Activated naive CD4-positive, alpha-beta T cell treated with anti-CD3 and anti-CD28 coated beads, Interleukin-2, amount 10 ng/mL, durations not matched to agents 5 hours and 36 hours (primary cell): ENCODE measurements at places on chromosomes 7 and 10. TPM values are rescaled to one million over a fixed set of nuclear protein-coding genes. Genes with fewer than 3 reads are reported as not detected.

PBLD gene
- total RNA-seq = 2.0 TPM

H2AZ2 gene
- total RNA-seq = 341 TPM

CLCN1 gene
- not detected for total RNA-seq

EFCAB10 gene
- not detected for total RNA-seq

KCNMA1 gene
- total RNA-seq = 0.34 TPM

PLCE1 gene
- not detected for total RNA-seq

LIPK gene
- not detected for total RNA-seq

IDI2 gene
- total RNA-seq = not detected

ASAH2B gene
- 1.5 TPM for total RNA-seq

PPP1R9A gene
- not detected for total RNA-seq

NACAD gene
- not detected for total RNA-seq

ZNF25 gene
- 5.0 TPM for total RNA-seq

BICC1 gene
- total RNA-seq = not detected

SND1 gene
- total RNA-seq = 195 TPM

C7orf33 gene
- not detected for total RNA-seq

KLF14 gene
- total RNA-seq = not detected

PTPRZ1 gene
- not detected for total RNA-seq

ENKUR gene
- not detected for total RNA-seq

PON1 gene
- total RNA-seq = not detected

HOXA3 gene
- not detected for total RNA-seq

NUP205 gene
- 72.4 TPM for total RNA-seq

BMPER gene
- not detected for total RNA-seq

PFKP gene
- total RNA-seq = 164 TPM

MEIG1 gene
- total RNA-seq = 0.58 TPM

SLC29A4 gene
- total RNA-seq = 0.48 TPM

SGPL1 gene
- 20.6 TPM for total RNA-seq

PDZD7 gene
- total RNA-seq = 0.72 TPM

LIPJ gene
- not detected for total RNA-seq
